Large intestine (tissue), 12 donors: ENCODE measurements at places on chromosomes 6 and 20.

DNA sequence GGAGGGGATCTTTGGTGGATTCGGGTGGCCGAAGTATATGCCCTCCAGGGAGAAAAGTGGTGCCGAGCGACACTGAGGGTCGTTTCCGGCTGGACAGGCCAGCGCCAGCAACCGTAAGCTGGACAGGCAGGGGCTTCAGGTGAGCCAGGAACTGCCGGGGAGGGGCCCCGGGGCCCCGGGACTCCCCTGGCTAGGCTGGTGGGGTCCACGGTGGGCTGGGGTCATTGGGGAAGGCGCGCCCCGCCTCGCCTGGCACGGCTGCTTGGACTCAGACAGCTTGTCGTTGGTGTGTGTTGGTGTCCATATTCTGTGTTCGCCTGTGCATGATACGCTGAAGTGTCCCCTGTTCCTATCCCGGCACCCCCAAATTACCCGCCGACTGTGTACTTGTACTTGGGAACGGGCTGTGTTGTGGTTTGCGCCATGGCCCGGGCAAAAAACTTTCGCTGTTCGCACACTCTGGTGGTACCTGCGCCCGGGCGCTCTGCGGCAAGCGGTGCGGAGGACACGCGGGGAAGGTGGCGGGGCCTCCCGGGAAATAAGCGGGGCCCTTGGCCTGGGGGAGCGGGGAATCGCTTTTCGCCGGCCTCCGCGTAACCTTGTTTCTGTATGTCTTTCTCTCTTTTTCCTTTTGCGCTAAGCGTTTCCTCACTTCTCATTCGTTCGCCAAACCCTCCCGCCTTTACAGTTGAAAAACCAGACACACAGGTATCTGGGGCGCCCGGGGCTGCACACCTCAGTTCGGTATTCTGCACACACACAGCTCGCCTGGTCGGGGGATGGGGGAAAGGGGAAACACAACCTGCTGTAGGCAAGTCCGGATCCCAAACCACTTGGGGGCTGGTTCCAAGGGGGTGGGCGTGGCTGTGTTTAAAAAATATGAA is 3.2 kb downstream of the GNAS start:
- no peak for DNase-seq

DNA sequence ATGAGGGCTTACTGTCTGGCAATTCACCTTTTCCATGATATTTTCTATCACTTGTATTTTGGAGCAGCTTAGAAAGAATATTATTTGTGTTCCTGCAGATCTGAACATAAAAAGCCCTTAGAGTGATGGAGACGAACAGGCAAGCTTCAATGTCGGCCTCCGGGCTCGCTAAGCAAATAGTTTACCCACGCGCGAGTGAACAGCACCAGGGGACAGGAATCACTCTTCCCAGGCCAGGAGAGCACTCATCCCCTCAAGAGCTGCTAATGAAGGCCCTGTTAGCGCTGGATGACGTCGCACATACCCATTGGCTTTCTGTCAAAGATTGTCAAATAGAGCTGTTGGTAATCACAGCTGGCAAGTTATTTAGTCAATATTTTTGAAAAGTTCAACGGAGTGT is 395.7 kb downstream of the ZFAND3 start:
- DNase-seq, result no peak

DNA sequence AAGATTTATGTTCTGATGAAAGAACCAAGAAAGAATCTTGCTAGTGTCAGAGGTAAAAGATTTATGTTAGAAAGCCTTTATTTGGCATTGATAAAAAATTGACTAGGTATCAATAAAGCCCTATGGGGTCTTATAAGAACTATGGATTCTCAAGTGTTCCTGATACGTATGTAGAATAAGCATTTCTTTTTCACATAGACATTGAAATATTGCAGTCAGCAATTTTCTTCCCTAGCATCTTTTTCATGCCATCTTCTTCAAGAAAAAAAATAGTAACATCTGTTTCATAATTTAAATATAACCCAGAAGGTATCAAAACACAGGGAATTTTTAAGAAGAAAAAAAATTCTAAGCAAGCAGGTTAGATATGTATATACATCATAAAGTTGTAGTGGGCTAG is 230.6 kb downstream of the CENPW start:
- no peak for DNase-seq

DNA sequence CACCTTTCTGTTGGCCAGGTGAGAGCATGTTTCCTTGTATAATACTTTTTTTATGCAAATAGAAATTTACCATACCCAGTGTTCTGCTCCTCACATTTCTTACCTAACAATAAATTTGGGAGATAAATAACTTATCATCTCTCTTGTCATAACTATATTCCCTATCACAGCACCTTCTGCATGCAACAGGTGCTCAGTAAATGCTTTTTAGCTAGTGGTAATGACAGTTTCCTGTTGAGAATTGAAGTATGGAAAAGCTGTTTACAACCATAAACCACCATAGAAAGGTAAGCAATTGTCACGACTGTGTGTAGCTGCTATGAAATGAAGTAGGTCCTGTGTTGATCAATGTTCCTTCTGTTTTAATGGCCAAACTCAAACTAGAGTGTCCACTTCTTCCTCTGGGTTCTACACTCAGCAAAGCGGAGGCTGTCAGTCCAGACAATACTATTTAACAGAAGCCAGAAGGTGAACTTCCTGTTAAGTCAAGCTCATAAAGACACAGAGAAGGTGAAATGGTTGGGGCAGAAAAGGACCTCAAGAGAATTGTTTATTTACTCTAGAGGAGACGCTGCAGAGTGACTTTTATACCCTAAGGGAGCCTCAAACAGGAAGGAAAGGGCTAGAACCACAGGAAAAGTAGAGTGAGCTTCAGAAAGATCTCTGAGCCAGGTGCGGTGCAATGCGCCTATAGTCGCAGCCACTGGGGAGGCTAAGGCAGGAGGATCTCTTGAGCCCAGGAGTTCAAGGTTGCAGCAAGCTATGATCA is 84.0 kb upstream of the SLC22A16 start:
- no peak for DNase-seq

- peak; percentile 19 for DNase-seq
Measured at GRCh38 chr20:57772349-57772964, 62.6 kb upstream of the PMEPA1 start.

- DNase-seq, result no peak
Measured at GRCh38 chr6:94074764-94075163, 655.4 kb upstream of the EPHA7 start.

DNA sequence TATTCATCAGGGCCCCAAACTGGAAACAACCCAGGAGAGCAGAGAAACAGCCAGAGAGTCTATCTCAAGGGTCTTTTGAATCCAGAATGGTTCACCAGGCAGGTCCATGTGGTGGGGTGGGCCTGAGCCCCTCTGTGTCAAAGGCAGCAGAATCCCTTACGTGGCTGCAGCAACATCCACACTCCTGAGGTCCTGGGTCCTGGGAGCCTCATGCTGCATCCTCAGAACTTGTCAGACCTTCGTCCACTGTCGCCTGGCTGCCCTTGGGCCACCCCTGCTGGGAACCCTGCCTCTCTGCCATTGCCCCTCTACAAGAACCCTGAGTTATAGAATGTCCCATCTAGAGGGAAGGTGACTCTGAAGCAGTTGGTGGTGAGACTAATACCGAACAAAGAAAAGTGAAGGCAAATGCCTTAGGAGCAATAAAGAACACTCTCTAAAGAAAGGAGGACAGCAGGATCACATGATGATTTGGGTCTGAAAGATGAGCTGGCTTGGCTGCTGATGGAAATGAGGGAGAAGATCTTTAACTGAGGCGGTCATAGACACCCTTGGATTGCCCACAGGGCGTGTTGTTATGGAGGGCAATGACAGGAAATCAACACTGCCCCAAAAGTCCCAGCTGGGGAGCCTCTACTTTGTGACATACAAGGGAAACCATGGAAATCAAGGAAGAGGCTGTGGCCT is 161.2 kb downstream of the SYNDIG1 start:
- DNase-seq, result no peak

- no peak for DNase-seq
Measured at GRCh38 chr6:124903797-124904196, 58.4 kb upstream of the RNF217 start.

DNA sequence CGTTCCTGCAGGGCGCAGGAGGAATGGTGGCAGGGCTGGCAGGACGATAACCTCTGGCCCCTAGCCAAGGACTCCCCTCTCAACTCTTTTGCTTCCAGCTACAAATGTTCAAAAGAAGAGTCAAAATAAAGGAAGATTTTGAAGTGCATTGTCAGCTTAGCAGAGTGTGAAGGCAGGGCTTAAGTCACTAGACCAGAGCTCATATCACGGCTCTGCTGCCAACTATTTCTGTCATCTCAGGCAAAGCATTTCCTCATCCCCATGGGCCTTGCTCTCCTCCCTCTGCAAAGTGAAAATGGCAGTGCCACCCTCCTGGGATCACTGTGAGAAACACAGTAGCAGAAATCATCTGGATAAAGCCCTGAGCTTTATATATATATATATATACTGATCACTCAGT is 36.7 kb downstream of the CFAP61 start:
- DNase-seq, result no peak

DNA sequence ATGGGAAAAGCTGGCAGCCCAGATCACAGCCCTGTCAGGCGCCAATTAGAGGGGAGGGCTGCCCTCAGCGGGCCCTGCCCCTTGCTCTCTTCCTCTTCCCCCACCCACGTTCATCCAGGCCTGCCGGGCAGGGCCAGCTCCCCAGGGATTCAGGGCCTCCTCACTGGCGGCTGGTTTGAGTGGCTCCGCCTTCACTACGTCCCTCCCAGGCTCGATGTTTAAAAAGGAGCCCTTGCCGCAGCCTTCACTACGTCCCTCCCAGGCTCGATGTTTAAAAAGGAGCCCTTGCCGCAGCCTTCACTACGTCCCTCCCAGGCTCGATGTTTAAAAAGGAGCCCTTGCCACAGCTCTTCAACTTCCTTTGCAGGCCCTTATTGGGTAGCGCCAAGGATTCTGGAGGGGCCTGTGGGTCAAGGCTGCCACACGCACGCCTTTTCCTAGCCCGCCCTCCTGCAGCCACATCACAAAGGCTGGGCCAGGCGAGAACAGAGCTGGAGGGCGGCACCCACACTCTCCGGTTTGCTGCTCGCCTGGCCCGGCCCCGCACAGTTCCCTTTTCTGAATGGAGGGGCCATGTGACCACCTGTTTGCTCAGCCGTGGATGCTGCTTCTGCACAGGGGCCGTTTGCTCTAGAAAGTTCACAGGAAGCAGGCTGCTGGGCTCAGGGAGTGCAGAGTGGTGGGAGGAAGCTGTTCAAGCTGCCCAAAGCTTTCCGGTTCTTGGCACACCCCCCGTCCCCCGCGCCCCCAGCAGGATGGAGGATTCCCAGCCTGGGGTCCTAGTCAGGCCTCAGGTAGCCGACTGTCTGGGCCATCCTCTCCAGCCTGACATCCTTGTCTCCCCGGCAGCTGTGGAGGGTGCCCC is 1.6 kb downstream of the SLC17A9 start:
- no peak for DNase-seq

- DNase-seq, result peak; percentile 75
Measured at GRCh38 chr6:28943557-28944411, 20.0 kb upstream of the TRIM27 start.

- DNase-seq, result no peak
Measured at GRCh38 chr6:140427842-140428241, 1053.4 kb upstream of the CITED2 start.

DNA sequence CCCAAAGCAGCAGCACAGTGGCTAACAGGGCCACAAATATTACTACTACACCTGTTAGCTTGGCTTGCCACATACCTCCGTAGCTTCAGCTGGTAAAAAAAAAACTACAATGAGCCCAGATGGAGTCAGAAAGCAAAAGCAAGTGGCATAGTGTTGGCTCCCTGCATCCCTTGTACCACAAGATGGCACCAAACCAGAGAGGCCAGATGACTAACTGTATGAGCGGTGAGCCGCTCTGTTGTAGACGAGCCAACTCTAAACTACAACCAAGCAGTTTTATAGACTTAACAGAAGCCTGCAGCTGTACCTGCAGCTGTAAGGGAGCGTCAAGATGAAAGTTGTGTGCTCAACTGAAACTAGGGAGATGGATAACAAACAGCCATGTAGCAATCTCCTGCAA is 84.5 kb upstream of the MCHR2 start:
- no peak for DNase-seq

DNA sequence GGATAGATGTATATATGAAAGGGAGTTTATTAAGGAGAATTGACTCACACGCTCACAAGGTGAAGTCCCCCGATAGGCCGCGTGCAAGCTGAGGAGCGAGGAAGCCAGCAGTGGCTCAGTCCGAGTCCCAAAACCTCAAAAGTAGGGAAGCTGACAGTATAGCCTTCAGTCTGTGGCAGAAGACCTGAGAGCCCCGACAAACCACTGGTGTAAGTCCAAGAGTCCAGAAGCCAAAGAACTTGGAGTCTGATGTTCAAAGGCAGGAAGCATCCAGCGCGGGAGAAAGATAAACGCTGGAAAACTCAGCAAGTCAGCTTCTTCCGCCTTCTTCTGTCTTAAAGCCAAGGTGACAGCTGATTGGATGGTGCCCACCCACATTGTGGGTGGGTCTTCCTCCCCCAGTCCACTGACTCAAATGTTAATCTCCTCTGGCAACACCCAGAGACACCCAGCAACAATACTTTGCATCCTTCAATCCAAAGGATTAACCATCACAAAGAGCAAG is 102.6 kb upstream of the GJE1 start:
- DNase-seq, result no peak

DNA sequence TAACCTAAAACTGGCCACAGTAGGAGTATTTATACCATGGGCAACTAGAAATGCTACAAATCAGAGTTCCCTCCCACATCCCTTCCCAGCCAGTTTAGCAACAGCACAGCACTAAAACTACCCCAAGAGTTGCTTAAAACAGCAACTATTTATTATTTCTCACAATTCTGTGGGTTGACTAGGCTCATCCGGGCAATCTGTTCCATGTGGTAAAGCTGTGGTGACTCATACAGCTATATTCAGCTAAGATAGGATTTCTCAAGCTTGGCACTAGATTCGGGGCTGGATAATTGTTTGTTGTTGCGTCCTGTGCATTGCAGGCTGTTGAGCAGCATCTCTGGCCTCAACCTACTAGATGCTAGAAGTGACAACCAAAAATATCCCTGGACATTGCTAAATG is 8.6 kb upstream of the HECA start:
- no peak for DNase-seq

DNA sequence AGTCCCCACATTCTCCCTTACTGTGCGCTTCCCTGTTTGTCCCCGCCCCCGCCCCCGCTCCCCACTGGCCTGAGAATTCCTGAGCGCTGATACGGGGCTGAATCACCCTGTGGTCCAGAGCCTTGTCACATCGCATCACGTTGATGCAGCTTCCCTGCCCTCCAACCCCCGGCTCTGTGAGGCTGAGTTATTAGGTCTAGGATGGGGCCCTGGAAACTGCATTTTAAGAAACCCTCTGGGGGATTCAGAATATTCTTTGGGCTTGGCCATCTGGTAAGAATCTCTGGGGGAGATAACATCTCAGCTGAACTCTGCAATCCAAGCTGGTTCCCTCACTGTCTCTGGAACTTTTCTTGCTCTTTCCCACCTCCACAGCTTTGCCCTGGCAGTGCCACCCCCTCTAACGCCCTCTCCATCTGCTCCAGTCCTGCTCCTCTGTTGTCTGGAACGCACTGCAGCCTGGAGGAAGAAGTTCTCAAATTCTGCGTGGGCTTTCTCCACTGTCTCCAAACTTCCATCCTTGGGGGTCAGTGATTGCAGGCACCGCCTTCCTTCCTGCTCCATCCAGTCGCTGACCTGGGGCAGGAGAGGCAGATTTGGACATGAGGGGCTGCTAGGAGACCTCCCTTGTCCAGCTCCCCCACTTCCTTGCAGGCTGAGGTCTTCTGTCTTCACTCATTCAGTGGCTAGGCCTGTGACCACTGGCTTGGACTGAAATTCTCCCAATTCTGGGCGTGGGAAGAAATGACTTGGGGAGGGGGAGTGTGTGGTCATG is 42.6 kb downstream of the KIAA1755 start:
- DNase-seq, result no peak

- no peak for DNase-seq
Measured at GRCh38 chr6:35674594-35674993, 14.1 kb downstream of the FKBP5 start.

- DNase-seq, result no peak
Measured at GRCh38 chr20:36959242-36959641, 7.7 kb upstream of the SAMHD1 start.
